ENCODE measurements at places on chromosomes 3 and 15.

- no peak for DNase-seq
Observed at GRCh38 chr15:61530769-61531168, 301.7 kb upstream of the RORA start.

GRCh38 chr15:96977886-96978285 lies 647.4 kb downstream of the NR2F2 start:
- no peak for DNase-seq

DNA sequence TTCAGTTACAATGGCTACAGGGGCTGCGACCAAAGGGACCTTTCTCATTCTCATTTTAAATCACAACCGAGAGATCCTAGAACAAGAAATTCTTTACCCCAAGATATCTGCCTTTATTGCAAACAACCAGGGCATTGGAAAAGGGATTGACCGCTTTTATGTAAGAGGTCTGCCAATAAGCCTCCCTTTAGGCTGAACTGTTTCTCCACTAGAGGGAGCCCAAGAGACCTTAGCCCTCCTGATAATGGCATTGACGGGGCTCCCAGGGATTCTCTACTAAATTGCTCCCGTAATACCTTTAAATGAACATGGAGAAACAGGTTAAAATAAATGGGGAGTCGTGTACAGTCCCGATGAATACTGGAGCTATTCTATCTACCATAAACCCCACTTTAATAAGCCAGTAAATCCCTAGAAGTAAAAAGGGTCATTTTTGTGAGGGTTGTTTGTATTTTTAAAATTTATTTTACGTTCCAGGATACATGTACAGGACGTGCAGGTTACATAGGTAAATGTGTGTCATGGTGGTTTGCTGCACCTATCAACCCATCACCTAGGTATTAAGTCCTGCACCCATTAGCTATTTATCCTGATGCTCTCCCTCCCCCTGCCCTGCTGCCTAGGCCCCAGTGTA lies 7.5 kb upstream of the IGSF10 start:
- peak; percentile 57 for DNase-seq

DNA sequence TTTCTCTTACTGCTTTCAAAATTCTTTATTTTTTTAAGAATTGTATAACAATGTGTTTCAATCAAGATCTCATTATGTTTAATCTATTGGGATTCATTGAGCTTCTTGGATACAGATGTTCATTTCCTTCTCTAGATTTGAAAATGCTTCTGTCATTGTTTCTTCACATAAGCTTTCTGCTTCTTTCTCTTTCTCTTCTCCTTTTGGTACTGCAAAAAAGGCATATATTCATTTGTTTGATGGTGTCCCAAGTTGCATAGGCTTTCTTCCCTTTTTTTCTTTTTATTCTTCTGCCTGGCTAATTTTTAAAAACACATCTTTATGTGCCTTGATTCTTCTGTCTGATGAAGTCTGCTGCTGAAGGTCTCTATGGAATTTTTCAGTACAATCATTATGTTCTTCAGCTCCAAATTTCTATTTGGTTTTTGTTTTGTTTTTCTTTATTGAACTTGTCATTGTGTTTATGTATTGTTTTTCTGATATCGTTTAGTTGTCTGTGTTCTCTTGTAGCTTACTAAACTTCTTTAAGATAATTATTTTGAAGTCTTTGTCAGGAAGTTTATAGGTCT lies 88.9 kb downstream of the DTWD1 start:
- DNase-seq, result no peak

DNA sequence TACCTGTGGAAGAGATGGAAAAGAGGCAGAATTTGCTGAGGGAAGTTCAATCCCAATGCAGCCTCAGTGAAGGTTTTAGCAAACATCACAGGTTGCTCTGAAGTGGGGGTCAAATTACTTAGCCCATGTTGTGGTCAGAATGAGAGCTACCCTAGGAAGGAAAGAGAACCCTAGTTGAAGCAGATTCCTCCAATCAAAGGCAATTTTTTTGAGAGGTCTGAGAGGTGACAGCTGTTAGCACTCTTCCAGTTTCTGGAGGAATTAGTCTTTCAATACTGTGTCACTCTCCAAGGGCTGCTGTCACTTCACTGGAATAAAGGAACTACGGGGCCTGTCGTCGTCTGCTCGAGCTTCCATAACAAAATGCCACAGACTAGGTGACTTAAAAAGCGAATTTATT lies 584.2 kb upstream of the DPPA4 start:
- DNase-seq, result no peak

DNA sequence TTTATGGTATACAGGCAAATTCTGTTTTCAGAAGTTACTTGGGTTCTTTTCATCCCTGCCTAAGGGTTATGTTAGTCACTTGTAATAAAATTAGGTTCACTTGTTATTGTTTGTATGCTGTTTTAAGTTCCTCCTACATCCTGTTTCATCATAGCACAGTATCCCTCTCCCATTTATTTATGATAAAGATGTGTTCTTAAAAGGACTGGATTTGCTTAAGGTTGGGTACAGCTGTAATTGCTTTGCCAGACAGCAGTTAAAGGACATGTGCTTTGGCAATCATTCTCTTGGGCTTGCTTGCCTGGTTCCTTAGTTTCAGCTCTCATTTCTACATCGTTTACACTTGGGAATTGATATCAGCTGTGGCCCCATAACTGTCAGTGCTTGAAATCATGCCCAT lies 11.7 kb downstream of the ATP2C1 start:
- DNase-seq, result no peak

DNA sequence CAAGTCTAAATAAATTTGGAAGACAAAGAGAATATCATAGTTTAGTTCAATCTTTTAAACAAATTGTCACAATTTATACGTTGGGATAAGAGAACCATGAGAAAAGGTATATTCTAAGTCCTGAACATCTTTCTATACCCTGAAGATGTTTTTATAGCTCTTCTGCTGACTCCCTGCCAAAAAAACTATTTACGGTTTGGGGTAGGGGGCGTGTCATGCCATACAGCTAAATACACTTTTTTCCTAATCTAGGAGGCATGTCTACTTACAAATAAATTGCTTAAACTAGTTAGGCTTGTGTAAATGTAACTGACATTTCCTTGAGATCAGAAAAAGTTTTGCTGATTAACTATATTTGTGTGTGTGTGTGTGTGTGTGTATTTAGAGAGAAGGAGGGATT lies 163.3 kb downstream of the PGPEP1L start:
- DNase-seq, result no peak

GRCh38 chr15:62426387-62426956 lies 261.4 kb upstream of the C2CD4B start:
- DNase-seq, result no peak

GRCh38 chr15:65089206-65089824 lies 12.8 kb downstream of the KBTBD13 start:
- no peak for DNase-seq

DNA sequence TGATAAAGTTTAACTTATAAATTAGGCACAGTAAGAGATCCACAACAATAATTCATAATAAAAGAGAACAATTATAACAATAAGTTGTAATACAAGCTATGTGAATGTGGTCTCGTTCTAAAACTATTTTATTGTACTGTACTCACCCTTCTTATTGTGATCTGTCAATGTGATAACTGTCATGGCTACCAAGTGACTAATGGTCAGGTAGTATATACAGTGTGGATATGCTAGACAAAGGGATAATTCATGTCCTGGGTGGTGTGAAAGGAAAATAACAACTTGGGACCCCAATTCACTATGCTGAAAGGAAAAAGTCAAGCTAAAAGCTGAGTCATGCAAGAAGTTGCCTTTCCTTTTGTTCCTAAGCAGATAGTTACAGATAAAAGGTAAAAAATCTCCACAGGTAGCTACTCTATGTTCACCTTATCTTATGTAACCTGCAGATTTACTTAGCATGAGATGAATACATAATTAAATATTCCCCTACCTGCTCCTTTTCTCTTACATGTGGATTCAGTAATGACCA lies 10.7 kb upstream of the CYP8B1 start:
- no peak for DNase-seq

GRCh38 chr3:46416125-46416810 lies 9.2 kb downstream of the CCRL2 start:
- DNase-seq, result no peak

- DNase-seq, result peak; percentile 67
Observed at GRCh38 chr3:196740481-196741248, 1.0 kb downstream of the PAK2 start.

- no peak for DNase-seq
Observed at GRCh38 chr3:141275511-141275910, 43.9 kb downstream of the PXYLP1 start.

DNA sequence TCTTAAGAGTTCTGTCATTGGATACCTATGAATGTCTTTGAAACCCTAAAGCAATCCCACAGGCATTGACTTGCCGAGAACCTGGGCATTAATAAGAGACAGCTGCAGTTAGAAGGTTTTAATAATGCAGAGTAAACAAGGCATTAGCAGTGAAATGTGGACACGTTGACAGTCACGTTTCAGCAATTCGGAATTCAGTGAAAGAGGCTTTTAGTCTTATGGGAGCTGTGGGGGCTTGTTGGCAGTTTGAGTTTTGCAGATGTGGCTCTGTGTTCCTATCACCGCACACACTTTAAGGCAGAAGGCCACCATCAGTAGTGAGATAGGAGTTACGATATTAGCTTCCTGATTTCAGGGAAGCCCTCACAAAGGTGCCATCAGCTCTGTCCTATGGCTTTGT lies 145.2 kb upstream of the NUDT16 start:
- DNase-seq, result no peak

DNA sequence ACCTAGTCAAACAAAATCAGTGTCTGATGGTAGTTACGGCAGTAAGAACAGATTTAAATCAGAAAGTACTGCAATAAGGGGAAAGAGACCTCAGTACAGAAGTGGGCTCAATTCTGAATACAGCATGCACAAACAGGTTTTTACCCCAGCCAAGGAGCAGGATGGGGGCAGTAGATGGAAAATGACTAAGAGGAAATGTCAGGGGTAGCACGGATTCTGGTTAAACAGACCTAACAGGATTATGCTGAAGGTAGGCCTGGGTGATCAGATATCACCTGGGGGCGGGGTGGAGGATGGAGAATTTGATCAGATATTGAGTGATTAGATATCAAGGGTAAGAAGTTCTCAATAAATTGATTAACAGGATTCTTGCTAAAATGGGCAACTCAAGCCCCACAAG lies 19.0 kb downstream of the MESD start:
- DNase-seq, result no peak

- DNase-seq, result no peak
Observed at GRCh38 chr3:175659670-175660350, 800.7 kb downstream of the NAALADL2 start.
